ENCODE measurements at places on chromosomes 4 and X.

DNA sequence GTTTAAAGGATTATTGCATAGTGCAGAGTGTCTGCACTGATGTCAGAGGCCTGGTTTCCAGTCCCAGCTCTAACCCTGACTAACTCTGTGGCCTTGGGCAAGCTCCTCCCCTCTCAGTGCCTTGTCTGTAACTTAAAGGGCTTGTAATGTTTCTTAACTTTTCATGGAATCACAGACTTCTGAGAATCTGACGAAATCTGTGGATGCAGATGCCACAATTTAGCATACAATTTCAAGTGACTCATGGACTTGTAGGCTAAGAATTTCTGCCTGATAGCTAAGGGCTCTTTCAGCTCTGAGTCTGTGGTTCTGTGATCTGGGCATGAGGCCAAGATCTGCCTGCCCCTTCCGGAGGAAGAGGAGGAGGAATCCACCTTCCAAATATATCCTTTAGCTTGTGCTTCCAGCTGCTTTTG lies 236.9 kb downstream of the AR start:
- peak; percentile 6 for DNase-seq

DNA sequence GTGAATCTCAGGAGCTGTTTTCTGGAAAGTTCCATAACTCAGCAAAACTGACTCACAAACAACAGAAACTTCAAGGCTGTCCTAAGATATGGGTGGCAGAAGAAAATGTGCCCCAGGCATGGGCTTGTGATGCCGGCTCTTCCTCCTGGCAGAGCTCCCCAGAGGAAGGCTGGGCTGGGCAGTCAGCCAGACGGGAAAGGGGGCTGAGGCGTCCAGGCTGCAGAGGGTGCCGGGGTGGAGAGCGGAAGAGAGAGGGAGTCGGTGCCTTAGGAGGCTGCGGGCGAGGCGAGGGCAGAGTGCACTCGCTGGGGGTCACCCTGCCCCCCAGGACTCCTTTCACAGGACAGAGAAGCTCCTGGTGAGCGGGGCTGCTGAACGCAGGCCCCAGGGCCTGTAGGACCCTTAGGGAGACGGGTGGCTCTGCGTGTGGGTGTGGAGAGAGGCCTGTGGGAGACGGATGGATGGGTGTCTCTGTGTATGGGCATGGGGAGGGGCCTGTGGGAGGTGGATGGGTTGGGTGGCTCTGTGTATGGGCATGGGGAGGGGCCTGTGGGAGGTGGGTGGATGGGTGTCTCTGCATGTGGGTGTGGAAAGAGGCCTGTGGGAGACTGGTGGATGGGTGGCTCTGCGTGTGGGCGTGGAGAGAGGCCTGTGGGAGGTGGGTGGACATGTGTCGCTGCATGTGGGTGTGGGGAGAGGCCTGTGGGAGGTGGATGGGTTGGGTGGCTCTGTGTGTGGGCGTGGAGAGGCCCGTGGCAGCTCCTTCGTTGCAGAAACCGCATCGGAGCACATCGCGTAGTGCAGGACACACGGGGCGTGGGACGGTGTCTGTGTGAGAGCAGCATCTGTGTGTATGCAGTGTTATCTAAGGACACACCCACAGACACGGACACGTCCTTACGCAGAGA lies 15.9 kb downstream of the PCGF3 start:
- no peak for DNase-seq

DNA sequence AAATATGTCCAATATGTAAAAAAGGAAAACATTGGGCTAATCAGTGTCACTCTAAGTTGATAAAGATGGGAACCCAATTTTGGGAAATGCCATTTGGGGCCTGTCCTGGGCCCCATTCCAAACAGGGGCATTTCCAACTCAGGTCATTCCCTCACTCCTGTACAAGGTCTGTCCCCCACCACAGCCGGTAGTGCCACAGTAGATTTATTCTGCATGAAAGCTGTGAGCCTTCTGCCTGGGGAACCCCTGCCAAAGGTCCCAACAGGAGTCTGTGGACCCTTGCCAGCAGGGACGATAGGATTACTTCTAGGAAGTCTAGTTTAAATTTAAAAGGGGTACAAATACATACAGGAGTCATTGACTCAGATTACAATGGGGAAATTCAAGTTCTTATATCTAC lies 317.6 kb upstream of the GNPDA2 start:
- DNase-seq, result no peak

DNA sequence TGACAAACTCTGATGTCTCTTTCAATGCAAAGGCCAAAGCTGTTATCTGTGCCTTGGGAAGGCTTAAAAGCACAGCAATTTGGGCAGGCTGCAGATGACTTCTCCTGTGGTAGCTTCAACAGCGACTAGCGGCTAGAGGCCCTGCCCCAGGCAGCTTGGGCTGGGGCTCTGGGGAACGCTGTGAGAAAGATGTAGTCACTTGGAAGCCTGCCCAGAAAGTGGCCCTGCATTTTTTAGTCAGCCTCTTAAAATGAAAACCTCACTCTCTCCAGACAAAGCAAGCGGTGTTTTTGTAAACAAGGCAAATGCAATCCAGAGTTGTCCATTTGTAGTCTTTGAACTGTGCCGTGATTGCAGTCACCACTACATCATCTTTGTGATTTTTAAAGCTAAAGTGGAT lies 27.5 kb downstream of the PCYT1B start:
- DNase-seq, result peak; percentile 20

- DNase-seq, result no peak
Observed at GRCh38 chr4:44646151-44646550, 5.3 kb downstream of the YIPF7 start.

GRCh38 chrX:47164420-47164819 lies 19.4 kb downstream of the RBM10 start:
- DNase-seq, result no peak

DNA sequence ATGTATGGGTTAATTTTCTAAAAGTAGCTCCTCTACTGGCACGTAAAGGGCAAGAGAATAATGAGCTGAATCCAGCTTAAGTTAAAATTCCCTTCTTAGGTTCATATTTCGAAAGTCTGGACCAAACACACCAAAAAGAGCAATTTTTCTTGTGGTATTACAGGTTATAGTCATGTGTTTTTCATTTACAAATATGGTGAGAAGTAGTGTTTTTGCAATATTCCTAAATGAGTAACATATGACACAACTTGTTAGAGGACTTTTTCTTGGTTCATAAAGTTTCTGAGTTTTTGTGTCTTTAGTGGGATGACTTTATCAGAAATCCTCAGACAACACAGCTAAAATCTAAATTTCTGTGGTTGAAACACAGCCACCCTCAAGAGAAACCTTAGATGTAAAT lies 172.1 kb downstream of the AFF2 start:
- DNase-seq, result no peak

GRCh38 chr4:77734928-77735327 lies 84.2 kb downstream of the CNOT6L start:
- no peak for DNase-seq

- no peak for DNase-seq
Observed at GRCh38 chrX:153494541-153495361, at the start of gene BGN. Gene BGN (plus strand): TSS chrX:153494980. CDS start chrX:153504632, 9,652 bp downstream.
